RWPE1 (cell line): ENCODE measurements at places on chromosomes 13 and 19.
A peak's percentile ranks its signal among the peaks of the same experiment; 100 is the strongest.

GRCh38 chr19:33473653-33474305, 47.8 kb downstream of the PEPD start:
- DNase-seq = peak; percentile 15

DNA sequence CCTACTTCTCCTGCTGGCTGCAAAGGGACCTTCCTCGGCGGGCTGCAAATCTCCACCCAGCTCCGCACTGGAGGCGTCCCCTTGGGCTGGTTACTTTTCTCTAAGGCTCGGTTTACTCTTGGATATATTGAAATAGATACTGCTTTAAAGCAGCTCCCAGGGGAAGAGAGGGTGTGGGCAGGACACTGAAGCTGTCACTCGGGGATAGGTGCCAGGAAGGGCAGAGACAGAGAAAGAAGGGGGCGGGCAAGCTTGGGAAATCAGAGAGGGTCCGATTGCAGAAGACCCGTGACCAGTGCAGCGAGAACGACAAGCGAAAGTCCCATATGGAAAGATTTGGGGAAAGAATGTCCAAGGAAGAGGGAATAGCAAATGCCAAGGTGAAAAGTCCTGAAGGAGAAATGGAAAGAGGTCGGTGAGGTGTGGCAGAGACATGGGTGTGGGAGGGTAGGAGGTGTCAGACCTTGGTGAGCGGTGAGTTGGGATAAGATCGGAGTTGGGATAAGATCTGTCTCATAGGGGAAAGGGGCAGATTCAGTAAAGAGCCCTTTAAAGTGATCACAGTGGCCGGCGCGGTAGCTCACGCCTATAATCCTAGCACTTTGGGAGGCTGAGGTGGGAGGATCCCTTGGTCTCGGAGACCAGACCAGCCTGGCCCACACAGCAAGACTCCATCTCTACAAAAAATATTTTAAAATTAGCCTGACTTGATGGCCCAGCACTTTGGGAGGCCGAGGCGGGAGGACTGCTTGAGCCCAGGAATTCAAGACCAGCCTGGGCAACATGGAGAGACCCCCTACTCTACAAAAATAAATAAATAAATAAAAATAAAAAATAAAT, 618 bp downstream of the THSD8 start:
- peak; percentile 13 for DNase-seq

- DNase-seq = no peak
Measured at GRCh38 chr19:3673506-3674439, 26.5 kb downstream of the PIP5K1C start.

DNA sequence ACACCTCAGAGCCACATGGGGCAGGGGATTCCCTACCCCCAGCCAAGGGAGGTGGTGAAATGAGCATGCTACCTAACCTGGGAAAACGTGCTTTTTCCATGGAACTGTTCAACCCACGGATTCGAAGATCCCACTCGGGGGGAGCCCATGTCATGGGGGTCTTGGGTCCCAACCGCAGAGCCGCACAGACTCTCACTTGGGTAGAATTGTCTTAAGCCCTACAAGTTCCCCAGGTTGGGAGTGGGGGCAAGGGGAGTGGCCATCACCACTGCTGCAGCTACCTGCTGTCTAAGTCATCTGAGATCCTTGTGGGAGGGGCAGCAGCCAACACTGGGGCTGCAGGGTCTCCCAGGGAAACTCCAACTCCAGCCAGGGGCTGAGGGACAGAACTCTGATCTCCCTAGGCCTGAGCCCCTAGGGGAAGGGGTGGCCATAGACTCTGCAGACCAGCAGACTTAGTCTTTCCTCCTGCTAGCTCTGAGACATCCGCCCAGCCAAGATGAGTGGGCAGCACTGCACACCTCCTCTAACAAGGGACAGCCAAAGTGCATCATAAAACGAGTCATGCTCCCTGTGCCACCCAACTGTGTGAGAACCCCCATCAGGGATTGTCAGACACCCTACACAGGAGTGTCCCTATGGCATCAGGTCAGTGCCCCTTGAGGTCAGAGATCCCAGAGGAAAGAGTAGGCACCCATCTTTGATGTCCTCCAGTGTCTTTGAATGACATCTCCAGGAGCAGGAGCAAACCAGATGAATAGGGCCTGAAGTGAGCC, 610.4 kb upstream of the SLITRK6 start:
- no peak for DNase-seq

GRCh38 chr19:7288977-7289376, 5.2 kb downstream of the INSR start:
- DNase-seq = no peak

- DNase-seq = no peak
Measured at GRCh38 chr13:100674572-100674871, at the start of gene TMTC4. TMTC4 (minus strand) TSS chr13:100674795; CDS start chr13:100670362, 4,433 bp downstream.
